ENCODE measurements at places on chromosomes 2 and 18.

GRCh38 chr2:7906431-7906830 lies 775.4 kb upstream of the ID2 start:
- DNase-seq: no peak

GRCh38 chr18:74283646-74284045 lies 8.1 kb downstream of the CYB5A start:
- DNase-seq: no peak

DNA sequence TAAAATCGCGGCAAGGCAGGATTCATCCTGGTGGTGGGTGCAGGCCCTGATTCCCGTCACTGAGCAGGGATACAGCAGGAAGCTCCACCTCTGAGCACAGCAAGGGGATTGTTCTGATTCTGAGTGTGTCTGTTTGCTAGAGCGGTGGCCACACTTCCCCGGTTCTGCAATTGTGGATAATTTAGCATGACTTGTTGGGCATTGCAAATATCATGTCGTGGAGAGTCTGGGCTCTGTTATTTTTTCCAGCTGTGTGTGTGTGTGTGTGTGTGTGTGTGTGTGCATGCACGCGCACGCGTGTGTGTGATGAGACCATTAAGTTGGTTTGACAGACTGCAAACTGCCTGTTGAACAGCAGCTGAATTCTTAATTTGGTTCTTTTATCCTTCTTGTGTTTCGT lies 4.1 kb upstream of the TMEM18 start:
- no peak for DNase-seq

DNA sequence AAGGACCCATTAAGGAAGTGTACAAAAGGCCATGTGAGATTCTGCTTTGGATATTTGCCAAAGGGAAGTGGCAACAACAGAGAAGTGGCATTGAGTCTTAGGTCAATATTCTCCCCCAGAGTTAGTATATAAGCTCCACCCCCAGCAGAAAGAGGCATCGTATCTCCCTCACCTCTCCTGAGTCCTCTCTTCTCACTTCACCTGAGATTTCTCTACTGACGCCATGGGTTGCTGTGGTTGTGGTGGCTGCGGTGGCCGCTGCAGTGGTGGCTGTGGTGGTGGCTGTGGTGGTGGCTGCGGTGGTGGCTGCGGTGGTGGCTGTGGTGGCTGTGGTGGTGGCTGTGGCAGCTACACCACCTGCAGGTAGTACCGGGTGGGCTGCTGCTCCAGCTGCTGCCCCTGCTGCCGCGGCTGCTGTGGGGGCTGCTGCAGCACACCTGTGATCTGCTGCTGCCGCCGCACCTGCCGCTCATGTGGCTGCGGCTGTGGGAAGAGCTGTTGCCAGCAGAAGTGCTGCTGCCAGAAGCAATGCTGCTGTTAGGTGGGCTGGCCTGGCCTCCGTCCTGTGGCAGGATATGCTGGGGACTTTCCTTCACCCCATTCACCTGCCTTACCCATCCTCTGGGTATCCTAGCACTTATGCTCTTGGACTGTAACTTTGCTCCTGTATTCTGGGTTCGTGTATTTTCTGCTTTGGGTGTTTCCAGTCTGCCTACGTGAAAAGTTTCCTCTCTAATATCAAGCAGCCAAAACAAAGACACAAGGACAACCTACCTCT lies 5.9 kb downstream of the SCYGR3 start:
- DNase-seq: no peak

DNA sequence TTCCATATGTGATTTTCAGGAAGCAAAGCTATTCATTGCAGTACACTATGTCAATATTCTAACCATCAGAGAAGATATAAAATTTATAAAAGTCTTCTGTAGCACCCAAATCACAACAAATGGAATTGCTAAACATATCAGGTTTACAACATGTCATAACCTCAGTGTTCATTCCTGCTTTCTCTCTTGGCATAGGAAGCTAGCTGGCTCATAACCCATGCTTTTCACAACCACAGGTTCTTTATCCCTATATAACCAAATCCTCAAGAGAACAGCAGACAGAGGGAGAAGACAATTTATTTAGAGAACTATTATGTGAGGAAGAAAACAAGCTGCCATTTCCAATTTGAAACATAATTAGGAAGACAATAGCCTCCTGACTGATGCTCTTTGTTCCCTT lies 997.0 kb upstream of the ACVR2A start:
- no peak for DNase-seq

DNA sequence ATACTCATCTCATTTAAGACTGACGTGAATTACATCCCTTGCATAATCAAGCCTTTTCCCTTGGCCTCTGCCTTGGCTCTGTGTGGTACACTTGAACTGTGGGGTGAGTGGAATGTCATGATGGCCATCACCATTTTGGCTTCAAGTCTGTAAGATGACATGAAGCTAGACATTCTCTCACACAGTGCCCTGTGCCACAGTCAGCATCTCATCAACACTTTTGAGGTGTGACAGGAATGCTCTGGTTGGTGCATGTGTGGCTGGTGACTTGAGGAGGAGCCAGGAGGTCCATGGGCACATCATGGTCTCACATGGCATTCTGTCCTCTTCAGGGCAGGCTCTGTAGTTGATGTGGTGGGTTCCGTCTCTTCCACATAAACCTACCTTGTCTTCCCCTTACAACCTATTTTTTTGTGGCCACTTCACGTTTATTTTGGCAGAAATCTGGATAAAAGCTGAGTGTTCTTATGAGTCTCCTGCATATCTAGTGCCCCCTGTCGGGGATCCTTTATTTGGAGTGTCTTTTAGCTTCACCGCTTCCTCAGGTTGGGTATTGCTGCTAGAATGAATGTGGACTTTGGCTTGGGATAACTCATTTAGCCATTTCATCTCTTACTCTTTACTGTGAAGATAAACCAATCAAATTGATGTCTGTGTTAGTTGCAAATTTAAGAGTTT lies 28.1 kb downstream of the MAP4K4 start:
- no peak for DNase-seq

DNA sequence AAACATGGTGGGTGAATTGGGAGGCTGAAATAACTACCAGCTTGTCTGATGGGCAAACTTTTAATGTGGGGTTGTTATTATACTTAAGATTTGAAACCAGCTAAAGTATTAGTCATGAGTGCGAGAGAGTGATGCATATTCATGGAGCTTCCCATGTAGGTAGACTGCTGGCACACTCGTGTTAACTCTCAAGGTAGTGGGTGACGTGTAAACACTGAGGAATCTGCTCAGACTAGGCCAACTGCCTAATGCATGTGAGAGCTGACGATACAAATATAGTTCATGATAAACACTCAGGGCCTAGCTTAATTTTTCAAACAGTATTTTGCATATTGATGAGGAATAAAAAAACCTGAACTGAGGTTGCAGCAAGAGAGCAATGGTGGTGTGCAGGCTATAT lies 1165.7 kb upstream of the PIK3C3 start:
- DNase-seq: no peak

GRCh38 chr2:66865161-66865560 lies 430.2 kb downstream of the MEIS1 start:
- DNase-seq: no peak

GRCh38 chr2:237633061-237633561 lies 5.7 kb downstream of the LRRFIP1 start:
- DNase-seq: no peak

- DNase-seq: no peak
Observed at GRCh38 chr18:63999871-64000270, 30.0 kb downstream of the SERPINB8 start.

Measured in HEK293T (cell line).